ENCODE measurements at places on chromosomes 7 and 10.

- no peak for DNase-seq
Observed at GRCh38 chr7:135690566-135690965, 28.3 kb downstream of the STMP1 start.

DNA sequence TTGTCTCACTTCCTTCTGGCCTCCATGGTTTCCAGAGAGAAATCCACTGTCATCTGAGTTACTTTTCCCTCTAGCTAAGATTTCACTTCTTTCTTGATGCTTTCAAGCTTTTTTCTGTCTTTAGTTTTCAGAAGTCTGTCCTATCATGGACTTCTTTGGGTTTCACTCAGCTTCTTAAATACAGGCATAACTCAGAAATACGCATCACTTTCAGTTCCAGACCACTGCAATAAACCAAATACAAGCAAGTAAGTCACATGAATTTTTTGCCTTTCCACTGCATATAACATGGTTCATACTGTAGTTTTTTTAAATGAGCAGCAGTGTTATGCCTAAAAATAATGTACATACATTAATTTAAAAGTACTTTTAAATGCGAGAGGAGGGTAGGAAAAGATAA lies 48.7 kb downstream of the STK17A start:
- DNase-seq, result no peak

DNA sequence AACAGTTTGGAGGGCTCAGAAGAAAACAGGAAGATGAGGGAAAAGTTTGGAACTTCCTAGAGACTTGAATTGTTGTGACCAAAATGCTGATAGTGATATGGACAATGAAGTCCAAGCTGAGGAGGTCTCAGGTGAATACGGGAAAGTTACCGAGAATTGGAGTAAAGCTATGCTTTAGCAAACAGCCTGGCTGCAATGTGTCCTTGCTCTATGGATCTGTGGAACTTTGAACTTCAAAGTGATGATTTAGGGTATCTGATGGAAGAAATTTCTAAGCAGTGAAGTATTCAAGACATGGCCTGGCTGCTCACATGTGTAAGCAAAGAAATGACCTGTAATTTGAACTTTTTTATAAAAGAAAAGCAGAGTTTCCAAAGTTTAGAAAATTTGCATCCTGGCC lies 240.2 kb upstream of the KLF14 start:
- DNase-seq, result no peak

- DNase-seq, result no peak
Observed at GRCh38 chr10:52465202-52465601, 151.1 kb downstream of the DKK1 start.

DNA sequence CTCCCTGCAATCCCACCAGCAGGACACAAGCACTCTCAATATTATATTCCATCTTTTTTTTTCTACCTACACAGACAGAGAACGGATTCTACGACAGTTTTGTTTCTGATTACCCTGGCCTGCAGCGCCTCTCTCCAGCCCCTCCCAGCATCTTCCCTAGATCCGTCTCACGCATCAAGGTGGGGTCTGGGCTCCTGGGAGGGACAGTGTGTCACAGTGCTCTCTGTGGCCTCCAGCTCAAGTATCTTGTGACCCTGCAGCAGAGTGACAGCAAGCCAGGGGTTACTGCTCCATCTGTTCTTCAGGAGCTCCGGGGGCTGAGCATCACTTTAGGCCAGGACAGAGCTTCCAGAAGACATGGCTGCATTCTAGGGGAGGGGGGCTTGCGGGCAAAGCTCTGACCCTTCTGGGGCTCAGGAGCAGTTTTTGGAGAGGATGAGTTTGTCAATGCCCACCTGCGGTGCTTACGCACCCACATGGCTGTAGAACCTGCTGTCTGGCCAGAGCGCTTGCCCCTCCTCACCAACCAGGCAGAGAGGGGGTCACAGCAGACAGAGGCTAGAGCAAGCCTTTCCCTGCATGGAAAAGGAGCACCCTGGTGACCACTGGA lies 22.6 kb downstream of the MYO1G start:
- DNase-seq, result no peak

- DNase-seq, result no peak
Observed at GRCh38 chr10:70191972-70192305, 21.6 kb upstream of the SAR1A start.

GRCh38 chr10:131944976-131945695 lies 36.6 kb downstream of the BNIP3 start:
- DNase-seq, result no peak

DNA sequence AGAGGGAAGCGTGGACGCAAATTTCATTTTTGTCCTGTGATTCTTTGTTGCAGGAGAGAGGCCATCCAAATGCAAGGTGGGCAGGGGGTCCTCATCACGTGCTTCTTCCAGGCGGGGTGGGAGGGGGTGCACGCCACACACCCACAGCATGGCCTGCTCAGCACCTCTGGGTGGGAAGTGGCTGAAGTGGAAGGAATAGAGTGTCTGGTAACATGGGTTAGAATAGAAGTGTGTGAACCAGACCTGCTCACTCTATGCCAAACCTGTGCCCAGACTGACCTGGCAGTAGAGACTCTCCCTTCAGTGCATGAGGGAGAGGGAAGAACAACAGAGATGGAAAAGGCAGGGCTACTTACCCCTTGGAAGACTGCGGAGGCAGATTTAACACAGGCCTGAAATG lies 21.7 kb downstream of the ZNF503 start:
- DNase-seq, result no peak

- DNase-seq, result no peak
Observed at GRCh38 chr7:148964483-148965267, 63.6 kb downstream of the PDIA4 start.

- DNase-seq, result no peak
Observed at GRCh38 chr10:67667035-67667425, 29.0 kb downstream of the CTNNA3 start.
